Astrocyte of the cerebellum (primary cell): ENCODE measurements at places on chromosomes 4 and X.

GRCh38 chr4:186898367-186898766 lies 174.7 kb upstream of the FAT1 start:
- DNase-seq: no peak

DNA sequence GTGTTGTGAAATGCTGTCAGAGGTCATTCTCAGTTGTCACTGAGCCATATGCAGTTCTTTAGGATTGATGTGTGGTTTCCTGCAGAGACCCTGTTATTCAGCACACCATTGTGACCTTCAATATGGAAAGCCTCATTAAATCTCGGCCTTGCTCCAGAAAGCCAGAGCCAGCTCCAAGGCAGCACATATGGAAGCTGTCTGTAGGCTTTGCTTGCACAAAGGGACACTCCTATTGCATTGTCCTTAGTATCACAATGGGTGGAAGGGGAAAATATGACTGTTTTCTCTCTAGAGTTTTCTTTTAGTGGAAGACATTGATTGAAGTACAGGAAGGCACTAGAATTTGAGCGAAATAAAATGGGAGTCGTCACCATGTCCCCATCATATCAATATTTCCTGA lies 179.0 kb downstream of the CEP135 start:
- DNase-seq: no peak

DNA sequence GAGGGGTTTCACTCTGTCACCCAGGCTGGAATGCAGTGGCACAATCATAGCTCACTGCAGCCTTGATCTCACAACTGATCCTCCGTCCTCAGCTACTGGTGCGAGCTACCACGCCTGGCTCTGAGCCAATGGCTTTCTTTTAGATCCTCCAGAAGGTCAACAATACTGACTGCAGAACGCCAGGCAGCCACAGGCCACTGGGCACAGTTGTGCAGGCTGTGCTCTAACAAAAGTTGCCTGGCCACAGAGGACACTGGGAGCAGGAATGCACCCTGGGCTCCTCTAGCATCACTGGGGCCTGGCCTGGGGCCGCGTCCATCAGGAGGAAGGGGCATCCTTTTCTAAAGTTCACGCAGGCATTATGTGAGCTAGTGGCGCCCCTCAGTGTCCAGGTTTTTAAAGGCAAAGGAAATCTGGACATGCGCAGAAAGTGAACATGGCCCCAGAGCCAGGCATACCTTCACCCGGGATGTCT lies 14.9 kb upstream of the PORCN start:
- DNase-seq: no peak

DNA sequence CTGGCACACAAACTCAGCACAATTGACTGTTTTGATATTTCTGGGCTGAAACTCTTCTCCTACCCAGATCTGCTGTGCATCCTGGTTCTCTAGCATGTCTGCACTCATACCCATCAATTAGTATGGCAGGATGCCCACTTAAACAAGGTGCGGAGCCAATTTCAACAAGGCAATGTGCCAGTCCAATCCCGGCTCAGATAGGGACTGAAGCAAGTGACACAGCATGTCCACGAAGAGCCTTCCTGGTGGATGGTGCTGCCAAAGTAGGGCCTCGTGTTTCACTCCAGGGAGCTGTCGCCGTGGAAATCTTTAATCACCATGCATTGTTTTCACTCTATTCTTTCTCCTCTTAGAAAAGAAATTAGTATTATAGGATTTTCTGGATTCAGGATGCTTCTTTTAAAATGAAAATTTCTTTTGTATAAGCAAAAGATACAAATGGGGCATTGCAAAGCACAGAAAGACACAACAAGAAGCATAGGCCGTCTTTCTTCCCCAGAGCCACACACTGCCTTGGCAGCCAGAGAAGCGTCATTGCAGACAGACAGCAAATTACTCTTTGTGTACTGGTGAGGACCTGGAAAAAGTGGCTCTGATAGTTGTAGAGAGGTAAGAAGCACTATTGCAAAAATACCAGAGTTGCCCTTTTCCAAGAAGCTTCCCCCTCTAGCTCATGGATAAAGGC lies 40.6 kb upstream of the LSM6 start:
- peak; percentile 2 for DNase-seq

DNA sequence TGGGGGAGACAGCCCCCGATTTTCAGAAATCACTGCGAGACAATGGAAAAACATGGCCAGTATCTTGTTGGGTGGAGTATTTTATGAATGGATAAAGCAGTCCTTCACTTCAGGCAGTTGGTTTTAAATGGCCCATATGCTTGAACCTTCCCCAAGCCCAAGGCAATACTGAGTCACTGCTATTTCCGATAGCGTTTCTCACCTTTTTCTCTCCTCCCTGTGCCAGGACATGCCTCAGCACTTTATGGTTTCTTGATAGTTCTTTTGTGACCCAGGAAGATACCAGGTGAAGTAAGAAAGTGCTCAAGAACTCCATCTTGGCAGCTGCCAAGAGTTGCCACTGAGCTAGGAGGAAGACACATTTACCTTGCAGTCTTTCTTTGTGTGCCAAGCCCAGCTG lies 26.8 kb upstream of the ESX1 start:
- no peak for DNase-seq

DNA sequence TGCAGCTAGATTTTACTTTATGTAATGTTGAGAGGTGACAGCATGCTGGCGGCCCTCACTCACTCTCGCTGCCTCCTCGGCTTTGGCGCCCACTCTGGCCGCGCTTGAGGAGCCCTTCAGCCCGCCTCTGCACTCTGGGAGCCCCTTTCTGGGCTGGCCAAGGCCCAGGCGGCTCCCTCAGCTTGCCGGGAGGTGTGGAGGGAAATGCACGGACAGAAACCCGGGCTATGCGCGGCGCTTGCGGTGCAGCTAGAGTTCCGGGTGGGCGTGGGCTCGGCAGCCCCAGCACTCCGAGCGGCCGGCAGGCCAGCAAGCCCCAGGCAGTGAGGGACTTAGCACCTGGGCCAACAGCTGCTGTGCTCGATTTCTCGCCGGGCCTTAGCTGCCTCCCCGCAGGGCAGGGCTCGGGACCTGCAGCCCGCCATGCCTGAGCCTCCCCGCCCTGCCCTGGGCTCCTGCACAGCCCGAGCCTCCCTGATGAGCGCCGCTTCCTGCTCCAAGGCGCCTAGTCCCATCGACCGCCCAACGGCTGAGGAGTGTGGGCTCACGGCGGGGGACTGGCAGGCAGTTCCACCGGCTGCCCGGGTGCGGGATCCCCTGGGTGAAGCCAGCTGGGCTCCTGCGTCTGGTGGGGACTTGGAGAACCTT lies 128.7 kb downstream of the GASK1B start:
- no peak for DNase-seq

GRCh38 chr4:25818371-25818871 lies 44.4 kb downstream of the SEL1L3 start:
- DNase-seq: no peak

GRCh38 chrX:105282077-105282476 lies 61.6 kb upstream of the TEX13A start:
- DNase-seq: no peak

DNA sequence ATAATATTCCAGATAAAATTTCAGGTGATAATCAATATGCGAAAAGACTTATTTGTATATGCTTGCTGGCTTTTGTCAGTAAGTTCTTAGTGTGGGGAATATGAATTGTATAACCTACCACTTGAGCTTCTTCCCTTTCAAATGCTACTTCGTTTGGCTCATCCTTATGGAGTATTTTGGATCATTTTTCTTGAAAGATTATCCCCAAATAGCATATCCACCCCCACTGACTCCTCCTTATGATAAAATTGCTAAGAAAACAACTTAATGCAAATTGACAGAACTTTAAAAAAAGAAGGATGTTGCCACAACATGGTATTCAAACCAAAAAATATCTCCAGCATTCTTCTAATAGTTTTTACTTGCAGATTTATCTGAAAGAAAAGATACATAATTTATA lies 393.3 kb downstream of the PPP3CA start:
- no peak for DNase-seq

- DNase-seq: peak; percentile 20
These were observed 42.4 kb downstream of the DCUN1D4 start for GRCh38 chr4:51885363-51885762.

DNA sequence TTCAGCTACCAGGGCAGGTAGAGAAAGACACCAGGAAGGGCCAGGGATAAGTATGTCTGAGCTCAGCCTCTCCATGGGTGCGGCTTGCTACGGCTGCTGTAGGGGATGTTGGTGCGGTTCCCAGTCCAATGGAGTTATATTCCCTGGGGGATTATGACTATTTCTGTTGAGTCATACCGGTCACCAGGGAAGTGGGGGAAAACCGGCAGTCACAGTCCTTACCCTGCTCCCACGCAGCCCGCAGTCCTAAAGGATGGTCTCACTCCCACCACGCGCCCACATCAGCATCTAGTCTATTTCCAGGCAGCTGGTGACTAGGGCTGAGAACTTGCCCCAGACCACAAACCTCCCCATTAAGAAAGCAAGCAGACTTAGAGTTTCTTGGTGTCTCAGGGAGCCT lies 191.6 kb downstream of the VEGFC start:
- no peak for DNase-seq

GRCh38 chr4:27807207-27807606 lies 946.6 kb downstream of the STIM2 start:
- DNase-seq: no peak

GRCh38 chrX:68492583-68492982 lies 6.3 kb upstream of the YIPF6 start:
- no peak for DNase-seq

GRCh38 chrX:74061879-74062278 lies 242.1 kb upstream of the ZCCHC13 start:
- DNase-seq: no peak

DNA sequence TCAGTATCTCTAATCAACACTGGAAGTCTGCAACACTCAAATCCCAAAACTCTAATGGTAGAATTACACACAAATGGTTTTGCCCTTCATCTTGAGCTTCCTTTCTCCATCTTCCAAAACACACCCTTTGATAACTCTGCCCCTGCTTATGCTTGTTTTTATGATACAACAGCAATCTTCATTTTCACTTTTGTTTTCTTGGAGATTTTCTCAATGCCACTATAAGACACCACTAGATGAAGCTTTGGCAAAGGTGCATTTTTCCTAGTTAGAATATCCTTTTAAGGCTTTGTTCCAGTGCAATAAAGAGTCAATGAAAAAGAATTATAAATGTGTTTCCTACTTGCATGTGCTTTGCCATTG lies 472.4 kb upstream of the NWD2 start:
- DNase-seq: no peak

- no peak for DNase-seq
These were observed 48.9 kb downstream of the PCDH7 start for GRCh38 chr4:30769093-30769492.

DNA sequence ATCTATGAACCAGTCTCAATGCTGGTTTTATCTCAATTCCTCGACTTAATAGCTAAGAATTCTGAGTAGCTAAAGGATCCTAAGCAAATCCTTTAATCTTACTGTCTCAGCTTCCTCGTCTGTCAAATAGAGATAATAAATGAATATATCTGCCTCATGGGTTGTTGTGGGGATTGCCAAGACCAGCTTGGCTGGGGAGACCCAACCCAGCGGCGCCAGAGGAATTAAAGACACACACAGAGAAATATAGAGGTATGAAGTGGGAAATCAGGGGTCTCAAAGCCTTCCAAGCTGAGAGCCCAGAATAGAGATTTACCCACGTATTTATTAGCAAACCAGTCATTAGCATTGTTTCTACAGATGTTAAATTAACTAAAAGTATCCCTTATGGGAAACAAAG lies 41.9 kb downstream of the SLC34A2 start:
- DNase-seq: no peak

GRCh38 chr4:169618286-169618685 lies 2.1 kb upstream of the CLCN3 start:
- DNase-seq: no peak

DNA sequence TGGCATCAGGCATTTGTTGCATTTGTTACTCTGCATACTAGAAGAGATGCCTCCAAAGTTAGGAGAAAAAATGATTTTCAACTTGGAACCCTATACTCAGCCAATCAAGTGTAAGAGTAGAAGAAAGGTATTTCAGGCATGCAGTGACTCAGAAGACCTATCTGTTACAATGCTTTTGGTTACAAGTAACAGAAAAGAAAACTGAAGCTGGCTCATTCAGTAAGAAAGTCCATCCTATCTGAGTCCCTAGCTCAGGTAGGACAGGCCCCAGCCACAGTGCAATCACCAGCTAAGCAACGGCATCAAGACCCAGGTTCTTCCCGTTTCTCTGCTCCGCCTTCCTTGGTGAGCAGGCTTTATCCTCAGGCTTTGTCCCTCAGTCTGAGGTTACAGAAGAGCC lies 23.3 kb downstream of the MECP2 start:
- DNase-seq: peak; percentile 42

- no peak for DNase-seq
These were observed 61.7 kb upstream of the PLS3 start for GRCh38 chrX:115499112-115499805.

DNA sequence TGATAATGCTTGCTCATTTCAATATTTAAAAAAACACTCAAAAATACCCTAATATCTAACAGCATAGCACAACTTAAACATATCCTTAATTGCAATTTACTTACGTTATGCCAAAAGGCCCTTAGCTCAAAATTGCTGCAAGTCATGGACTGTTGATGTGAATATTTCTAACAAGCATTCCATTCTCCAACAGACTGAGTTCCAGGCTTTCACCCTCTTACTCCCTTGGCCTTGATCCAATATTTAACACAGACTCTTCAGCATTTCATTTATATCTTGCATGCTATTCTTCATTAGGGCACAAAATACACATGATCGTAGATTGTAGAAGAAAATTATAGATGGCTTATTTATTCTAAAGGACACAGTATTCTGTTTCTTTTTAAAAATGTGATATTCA lies 96.5 kb downstream of the RNF150 start:
- no peak for DNase-seq

DNA sequence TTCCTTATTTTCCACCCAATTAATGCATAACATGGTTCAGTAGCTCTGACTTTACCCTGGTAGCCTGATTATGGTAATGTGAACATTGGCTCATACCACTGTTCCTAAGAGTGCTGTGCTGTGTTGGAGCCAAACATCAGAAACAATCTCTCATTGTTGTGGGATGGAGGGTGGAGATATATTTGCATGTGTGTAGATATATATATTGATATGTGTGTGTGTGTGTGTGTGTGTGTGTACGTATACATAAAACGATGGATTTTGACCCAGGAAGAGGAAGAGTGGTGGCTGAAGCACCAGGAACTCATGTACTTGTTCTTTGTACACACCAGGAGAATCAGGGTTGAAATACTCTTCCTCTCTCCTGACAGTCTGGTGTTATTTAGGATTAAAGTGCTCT lies 247.7 kb downstream of the IL15 start:
- DNase-seq: no peak

- DNase-seq: no peak
These were observed 107.7 kb downstream of the NPNT start for GRCh38 chr4:106002994-106003393.

DNA sequence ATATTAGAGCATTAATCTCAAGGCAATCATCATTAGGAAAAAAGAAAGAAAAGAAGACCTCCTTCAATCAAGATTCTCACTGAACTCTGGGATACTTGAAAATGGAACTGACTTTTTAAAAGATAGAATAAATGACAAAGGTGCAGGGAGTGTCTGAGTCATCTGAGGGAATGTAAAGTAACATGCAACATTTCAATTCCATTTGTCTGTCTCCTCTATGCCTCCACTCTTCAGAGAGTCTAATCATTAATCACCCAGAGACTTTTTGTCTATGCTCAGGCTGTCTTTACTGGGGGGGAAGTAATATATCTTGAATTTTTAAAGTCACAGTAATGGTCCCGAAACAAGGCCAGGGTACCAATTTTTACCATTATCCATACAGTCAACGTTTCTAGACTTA lies 55.0 kb upstream of the PACRGL start:
- no peak for DNase-seq
